GM12864 (cell line): ENCODE measurements at places on chromosomes 11 and 22.

GRCh38 chr11:14026961-14027360, 64.4 kb downstream of the SPON1 start:
- DNase-seq: no peak

DNA sequence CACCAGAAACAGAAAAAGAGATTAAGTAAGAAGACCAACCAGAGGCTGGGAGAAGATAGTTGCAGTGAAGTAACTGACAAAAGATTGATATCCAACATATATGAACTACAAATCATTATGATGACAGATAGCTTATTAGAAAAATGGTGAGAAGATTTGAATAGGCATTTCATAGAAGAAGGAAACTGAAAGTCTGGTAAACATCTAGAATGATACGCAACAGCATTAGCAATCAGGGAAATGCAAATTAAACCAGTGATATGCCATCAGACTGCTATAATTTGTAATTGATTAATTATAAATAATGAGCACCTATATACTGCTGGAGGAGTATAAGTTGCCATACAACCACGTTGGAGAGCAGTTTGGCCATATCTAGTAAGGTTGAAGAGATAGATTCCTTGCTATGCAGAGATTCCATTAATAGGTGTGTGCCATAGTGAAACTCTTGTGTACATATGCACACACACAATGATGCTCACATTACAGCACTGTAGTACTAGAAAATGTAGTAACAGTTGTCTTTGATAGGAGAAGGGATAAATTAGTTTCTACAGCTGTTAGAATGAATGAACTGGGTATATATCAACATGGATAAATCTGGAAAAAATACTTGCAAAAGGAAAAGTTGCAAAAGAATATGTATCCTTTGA, 20.5 kb downstream of the RNF169 start:
- no peak for DNase-seq

DNA sequence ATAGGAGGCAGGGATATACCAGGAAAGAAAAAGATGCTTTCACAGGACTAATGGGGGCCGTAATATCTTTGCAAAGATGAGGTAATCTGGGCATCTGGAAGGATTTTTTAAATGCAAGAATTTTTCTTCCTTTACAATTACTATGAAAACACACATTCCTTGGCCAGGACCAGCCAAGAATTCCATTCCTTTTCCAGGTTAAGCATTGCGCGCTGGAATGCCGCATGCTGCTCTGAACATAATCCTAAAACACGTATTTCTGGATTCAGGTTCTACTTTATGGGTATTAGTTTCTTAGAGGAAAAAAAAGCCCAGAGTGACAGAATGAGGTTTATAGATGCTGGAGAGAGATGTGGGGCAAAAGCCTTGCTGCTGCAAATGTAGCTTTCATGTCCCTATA, 99.4 kb upstream of the SORL1-AS1 start:
- DNase-seq: no peak

DNA sequence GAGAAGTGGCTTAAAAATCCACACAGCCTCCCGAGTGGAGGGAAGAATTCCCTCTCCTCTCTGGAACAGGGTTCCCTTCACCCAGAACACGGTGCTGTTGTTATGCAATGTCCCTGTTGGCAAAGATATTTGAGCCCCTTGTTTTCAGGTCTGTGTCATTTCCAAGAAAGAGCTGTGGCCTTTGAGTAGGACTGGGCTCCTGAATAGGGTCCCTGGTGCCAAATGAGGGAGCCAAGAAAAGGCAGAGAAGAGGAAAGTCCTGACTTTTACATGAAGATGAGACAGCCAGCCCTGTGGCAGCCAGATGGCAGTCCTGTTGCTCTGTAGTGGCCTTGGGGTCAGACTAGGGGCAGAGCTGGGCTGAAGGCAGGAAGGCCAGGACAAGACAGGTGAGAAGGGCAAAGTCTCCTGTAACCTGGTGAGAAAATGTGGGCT, 51.2 kb upstream of the ELF5 start:
- no peak for DNase-seq

DNA sequence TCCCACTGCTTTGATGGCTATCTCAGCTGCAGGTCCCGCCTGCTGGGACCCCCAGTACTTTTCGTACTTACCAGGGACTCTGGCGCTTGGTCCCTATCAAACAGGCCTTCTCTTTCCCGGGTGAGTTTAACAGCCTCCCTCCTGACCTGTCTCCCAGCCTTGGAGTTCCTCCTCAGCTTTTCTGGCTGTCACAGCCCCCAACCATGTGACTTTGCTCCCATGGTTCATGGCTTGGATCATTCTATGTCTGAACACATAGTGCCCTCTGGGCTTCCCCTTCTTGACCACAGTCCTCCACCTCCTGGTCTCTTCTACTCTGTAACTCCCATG, 56.9 kb downstream of the PARVA start:
- no peak for DNase-seq

DNA sequence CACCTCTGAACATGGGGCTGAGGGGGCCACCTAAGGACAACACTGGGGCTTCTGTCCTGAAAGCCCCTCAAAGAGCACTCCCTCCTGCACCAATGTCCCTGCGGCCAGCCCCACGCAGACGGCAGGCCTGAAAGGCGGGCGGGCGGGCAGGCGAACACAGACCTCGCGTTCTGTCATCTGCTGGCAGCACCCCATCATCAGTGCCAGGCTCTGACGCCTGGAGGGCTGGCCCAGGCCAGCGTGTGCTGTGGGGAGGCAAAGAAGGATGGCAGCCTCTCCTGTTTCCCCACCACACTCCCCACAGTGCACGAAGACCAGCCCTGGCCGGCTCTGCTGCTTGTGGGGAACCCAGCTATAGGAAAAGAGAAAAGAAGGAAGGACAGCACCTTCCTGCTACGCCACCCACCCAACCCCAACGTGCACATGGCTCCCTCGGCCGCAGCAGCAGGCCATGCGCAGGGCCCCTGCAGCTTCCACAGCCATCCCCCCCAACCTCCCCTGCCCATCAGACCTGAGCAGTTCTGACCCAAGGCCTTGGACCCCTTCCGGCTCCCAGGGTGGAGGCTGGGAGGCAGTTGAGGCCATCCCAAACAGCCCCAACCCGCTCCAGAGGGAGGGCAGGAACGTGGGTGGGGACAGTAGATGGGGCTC, 3.5 kb downstream of the SBF1 start:
- no peak for DNase-seq

- DNase-seq: no peak
Measured at GRCh38 chr22:32208681-32209080, 3.8 kb upstream of the RFPL2 start.

- DNase-seq: no peak
Measured at GRCh38 chr11:4115128-4115527, 20.5 kb downstream of the RRM1 start.

DNA sequence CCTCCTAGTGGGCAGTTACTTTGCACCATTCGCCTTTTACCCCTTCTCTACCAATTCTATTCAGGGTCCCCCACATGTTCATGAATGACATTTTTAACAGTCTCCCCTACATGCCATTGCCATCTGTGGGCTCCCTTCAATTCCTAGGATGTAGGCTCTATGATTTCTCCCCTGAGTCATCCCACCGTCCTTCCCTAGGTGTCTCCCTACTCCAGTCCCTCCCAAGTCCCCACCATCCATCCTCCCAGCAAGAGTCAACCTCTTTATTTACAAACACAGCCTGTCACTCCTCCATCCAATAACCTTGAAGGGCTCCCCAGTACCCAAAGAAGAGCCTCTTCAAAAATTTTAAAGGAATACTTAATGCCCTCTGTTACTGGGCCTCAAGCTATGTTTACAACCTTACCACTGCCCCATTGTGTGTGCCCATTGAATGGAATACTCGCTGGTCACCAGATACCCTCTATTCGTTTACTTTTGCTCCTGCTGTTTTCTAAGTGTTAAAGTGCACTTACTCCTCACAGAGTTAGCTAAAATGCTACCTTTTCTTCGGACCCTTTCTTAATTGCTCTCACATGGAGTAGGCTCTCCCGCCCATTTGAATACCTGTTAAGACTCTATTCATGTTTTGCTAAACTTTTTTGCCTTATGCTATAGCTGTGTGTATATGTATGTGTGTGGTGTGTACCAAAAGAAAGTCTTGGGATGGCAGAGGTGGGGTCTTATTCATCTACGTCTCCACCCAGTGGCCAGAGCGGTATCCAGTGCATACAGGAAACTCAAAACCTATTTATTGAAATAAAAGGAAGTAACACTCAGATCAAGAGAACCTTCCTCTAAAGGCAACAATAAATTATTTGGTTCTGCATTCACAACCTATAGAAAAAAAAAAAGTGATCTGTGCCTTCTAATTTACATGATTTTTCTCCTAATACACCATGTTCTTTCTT, 235.8 kb upstream of the CCDC90B start:
- DNase-seq: no peak

- no peak for DNase-seq
Measured at GRCh38 chr11:85263328-85263727, 363.8 kb downstream of the DLG2 start.

GRCh38 chr11:86802601-86803051, 2.3 kb downstream of the PRSS23 start:
- no peak for DNase-seq
